IPS-NIHi11 (cell line): ENCODE measurements at places on chromosomes 12 and 14.

DNA sequence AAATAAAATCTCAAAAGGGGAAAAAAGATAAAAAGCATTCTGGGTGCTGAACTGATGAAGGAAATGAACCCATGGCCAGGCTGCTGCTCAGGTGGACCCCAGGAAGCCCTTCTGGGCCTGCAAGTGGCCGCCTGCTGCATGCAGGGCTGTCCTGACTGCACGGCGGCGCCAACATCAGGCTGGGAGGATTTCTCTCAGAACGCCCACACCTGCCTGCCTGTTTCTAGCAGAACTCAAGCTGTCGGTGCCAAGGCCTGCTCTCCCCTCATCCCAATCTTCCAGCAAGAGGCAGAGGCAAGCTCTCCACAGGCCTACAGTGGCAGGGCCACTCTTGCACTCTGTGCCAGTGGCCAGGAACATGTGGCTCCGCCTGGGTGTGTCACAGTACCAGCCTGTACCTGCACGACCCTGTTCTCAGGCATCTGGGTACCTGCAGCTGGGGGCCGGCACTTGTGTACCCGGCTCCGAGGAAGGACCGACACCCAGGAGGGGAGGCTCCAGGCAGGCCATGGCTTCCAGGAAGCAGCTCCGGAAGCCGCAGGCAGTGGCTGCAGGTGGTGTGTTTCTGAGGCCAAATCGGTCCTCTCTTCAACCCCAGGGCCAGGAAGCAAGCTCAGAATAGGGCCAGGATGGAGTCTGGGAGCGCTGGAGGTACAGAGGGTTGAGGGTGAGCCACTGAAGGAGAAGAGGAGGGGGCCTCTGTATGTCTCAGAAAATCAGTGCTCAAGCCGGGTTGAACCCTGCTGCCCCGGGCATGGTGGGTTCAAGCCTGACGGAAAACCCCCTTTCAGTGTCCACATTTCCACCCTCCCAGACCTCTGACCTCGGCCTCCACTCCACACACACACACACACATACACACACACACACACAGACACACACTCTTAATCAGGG is 2.5 kb upstream of the INF2 start:
- DNase-seq: no peak

DNA sequence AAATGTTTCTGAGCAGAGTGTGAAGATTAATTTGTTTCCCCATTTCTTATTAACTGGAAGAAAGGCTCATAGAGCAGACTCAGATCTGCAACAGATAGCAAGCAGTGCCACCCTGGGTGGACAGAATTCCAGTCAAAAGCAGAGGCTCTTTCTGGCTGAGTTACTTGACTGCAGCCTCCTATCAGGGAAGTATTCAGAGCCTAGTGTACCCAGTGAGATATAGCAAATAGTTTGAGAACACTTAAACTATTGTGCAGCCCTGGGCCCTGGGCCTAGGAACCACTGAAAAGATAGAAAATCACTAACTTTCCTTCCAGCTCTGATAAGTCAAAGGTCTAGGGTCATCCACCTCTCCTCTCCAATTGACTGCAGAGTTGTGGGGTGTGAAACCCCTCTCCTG is 11.2 kb upstream of the AQP2 start:
- DNase-seq: no peak

DNA sequence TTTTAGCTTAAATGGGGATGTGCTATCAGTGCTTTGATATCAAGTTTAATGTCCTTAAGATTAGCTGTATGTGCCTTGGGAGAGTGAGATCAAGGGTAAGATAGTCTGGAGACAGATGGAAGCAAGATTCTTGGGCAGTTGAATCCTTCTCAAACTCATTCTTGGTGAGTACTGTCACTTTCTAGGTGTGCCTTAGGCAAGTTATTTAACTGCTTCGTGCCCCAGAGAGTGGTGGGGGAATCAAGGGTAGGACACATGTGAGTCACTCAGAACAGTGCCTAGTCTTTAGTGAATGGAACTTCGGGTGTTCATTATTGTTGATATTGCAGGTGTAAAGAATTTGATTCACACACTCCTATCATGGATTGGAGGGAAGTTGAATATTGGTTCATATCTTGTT is 803.7 kb downstream of the DIO2 start:
- no peak for DNase-seq

DNA sequence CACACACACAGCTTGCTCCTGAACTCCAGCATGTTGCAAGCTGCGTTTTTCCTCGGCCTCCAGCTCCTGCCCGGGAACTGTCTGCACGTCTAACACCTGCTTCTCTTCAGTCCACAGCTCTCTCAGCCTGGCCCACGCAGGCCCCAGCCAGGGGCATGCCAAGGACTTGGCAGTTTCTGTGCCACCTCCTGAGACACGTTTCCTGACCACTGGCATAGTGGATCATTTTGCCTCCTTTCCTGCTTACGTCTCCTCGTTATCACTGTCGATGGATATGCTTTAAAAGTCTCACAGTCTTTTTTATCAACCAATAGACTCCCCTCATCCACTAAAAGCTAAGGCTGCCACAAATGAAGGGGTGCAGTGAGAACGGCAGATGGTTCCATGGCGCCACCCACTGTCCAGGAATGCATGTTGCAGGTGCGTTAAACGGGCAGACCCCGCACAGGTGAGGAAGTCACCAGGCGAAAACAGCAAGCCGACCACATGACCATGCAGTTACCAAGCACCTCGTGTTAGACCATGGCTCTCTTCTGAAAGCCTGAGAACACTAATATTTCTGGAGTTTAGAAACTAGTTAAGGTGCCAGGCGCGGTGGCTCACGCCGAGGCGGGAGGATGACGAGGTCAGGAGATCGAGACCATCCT is 14.7 kb upstream of the TEAD4 start:
- DNase-seq: peak; percentile 89

DNA sequence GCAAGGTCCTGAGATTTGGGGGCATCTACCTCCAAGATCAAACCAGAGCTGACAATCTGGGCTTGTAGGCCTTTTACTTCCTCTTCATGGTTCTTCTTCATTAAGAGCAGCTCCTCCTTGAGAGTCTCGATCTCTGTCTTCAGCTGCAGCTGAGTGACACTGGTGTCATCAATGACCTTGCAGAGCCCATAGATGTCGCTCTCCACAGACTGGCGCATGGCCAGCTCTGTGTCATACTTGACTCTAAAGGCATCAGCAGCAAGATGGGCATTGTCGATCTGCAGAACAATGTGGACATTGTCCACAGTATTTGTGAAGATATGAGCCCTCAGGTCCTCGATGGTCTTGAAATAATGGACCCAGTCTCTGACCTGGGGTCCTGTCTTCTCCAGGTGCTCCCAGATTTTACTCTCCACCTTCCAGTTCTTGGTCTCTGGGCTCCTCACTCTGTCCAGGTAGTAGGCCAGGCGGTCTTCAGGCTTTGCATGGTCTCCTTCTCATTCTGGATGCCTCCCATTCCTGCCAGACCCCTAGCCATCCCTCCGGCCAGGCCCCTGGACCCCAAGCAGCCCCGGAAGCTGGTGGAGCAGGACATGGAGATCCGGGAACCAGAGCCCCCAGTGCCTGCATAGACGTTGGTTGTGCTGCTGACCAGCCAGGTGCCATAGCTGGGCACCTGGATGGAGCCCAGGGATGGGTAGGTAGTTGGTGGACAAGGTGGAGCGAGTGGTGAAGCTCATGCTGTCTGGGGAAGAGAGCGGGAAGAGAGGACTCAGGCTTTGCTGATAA is 141.0 kb downstream of the MSRB3 start:
- no peak for DNase-seq
